ENCODE measurements at places on chromosomes 1 and 21. TPM values are rescaled to one million over a fixed set of nuclear protein-coding genes. Genes with fewer than 3 reads are reported as not detected.

Gene GBP4
- 3.0 TPM for polyA plus RNA-seq

GRCh38 chr1:229305392-229305791 lies 34.5 kb downstream of the RAB4A start:
- DNase-seq = no peak

DNA sequence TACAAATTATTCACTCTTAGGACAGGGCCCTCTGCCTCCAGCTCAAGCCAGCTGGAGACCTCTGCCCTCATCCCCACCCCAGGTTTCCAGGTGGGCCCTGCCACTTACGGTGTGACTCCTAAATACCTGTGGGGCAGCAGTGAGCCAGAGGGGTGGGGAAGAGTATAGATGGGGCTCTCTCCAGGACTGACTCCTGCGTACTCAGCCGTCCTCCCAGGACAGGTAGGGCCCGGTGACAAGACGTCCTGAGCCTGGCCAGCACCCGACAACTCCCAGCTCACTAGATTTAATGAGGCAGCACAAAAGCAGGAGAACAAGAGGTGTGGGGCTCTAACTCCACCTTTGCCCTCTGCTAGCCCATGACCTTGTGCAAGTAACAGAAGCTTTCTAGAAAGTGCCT lies 16.8 kb downstream of the GNG12 start:
- DNase-seq = no peak

GRCh38 chr1:232978815-232979214 lies 28.4 kb downstream of the NTPCR start:
- no peak for DNase-seq

Gene LCE2C
- not detected for polyA plus RNA-seq

Gene ELAPOR1
- not detected for polyA plus RNA-seq

DNA sequence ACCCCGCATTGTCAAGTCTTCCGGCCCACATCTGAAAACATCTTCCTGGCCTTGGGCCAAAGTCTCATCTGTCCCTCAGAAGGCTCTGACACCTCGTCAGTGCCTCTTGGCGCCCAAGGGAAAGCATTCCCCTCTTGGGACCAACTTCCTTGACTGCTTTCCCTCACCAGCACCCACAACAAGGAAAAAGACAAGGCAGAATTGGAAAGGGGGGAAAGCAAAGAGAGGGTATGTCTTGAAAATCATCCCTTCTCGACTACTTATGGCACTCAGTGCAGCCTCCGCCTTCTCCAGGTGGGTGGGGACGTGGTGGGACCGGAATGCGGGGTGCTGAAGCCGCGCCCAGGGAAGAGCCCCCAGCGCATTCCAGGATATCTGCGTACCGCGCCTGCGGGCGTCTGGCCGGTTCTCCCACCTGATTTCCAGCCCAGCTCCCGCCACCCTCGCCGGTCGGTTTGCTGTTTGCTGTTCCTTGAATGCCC lies 554 bp upstream of the SLC39A1 start:
- peak; percentile 55 for DNase-seq

DNA sequence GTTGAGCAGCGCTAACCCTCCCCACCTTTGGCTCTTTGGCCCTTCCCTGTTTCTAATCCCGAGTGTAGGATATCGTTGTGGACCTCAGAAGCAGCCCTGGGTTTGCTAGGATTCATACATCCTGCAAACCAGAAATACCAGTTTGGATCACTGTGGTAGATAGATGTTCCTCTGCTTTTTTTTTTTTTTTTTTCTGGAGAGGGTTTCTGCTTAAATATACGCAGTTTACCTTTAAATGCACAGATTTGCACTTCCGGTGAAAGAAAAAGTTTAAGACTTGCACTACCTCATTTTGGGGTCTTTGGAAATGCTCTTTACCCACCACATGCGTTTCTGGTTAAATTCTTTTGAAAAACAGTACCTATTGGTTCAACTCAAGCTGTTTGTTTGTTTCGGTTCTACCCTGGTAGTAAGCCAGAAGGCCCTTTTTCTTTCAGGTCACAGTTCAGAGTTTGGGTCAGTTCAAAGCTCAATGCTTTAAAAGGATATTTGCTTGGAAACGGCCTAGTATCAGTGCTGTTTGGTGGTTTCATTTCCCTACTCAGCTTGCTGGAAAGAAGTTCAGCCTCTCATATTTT lies 908 bp downstream of the DDI2 start:
- no peak for DNase-seq

Gene FAM3B
- 0.18 TPM for polyA plus RNA-seq

Gene LAD1
- polyA plus RNA-seq = 0.23 TPM

DNA sequence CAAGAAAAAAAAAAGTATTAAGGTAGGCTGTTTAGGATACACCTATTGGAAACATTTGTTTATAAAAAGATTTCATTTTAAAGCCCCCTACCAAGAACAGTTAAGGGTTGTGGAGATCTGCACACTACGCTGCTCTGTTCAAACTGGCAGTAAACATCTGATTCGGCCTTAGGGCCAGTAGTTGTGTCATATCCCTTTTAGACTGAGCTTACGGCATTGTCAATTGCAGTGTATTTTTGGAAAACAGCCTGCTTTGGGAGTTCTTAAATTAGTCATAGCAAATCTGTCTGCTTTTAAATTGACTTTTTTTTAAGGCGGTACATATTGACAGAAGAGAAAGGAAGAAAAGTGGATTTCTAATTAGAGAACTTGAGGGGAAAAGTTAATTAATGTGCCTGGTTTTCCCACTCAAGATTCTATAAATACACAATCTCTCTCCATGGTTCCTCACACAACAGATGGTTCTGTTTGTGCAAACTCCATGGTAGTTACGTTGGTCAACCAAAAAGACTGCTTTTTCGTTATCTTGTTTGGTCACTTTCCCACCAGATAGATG lies 1.7 kb upstream of the ELK4 start:
- DNase-seq = no peak

DNA sequence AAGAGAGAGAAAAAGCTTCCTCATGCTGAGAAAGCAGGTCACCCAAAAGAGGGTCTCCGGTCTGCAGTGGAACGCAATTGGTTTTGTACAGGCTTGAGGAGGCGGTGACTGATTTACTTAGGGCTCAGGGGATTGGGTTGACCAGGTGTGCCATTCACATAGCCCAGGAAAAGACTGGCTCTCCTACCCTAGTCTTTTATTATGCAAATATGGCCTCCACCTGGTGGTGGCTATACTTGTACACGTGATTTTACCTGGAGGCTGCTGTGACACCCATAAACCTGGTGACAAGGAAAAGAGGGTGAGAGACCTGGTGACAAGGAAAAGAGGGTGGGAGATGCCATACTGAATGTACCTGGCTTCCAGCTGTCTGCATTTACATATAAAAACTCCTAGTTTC lies 49.9 kb downstream of the DNTTIP2 start:
- DNase-seq = no peak

GRCh38 chr1:8239306-8240023 lies 78.4 kb upstream of the SLC45A1 start:
- no peak for DNase-seq

Gene IER5
- 47.5 TPM for polyA plus RNA-seq

DNA sequence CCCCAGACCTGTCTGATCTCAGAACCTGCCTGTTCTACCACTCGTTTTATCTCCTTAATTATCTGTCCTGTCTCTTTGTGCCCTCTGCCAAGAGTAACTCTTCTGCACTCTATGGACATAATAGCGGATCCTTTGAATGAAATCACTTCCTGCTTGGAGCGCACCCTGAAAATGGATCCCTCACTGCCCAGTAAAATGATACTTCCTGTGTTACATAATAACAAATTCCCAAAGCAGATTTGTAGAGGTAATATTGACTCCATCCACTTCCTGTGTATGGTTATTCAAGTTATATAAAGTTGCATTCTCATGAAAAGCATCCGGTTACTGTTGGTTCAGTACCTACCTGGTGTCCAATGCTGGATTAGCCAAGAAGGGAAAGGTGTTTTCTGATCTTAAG lies 246.0 kb downstream of the TRABD2B start:
- DNase-seq = no peak

- DNase-seq = no peak
Observed at GRCh38 chr1:150309758-150310508, 11.4 kb upstream of the PRPF3 start.

GRCh38 chr1:17648457-17649145 lies 106.5 kb upstream of the ACTL8 start:
- no peak for DNase-seq

Gene NBPF6
- polyA plus RNA-seq = not detected

Gene SPTA1
- 0.05 TPM for polyA plus RNA-seq

GRCh38 chr1:96363826-96364225 lies 357.8 kb upstream of the PTBP2 start:
- no peak for DNase-seq

DNA sequence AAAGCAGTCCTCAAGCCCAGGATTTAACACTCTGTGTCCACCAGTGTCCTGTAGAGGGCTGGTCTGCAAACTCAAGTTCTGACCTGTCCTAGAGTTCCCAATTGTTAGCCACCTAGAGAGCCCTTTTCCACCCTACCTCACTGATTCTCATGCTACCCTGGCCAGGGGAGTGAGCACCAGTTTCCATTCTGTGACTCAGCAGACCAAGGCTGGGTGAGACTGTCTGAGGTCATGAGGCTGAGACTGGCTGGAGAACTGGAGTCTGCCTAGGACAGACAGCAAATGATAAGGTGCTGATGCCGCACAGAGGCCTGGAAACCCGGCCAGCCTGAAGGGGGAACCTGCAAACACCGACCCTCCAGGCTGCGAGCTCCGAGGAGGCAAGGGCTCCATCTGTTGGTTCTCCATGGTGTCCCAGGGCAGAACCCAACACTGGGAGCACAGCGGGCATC lies 13.7 kb downstream of the GLIS1 start:
- no peak for DNase-seq

DNA sequence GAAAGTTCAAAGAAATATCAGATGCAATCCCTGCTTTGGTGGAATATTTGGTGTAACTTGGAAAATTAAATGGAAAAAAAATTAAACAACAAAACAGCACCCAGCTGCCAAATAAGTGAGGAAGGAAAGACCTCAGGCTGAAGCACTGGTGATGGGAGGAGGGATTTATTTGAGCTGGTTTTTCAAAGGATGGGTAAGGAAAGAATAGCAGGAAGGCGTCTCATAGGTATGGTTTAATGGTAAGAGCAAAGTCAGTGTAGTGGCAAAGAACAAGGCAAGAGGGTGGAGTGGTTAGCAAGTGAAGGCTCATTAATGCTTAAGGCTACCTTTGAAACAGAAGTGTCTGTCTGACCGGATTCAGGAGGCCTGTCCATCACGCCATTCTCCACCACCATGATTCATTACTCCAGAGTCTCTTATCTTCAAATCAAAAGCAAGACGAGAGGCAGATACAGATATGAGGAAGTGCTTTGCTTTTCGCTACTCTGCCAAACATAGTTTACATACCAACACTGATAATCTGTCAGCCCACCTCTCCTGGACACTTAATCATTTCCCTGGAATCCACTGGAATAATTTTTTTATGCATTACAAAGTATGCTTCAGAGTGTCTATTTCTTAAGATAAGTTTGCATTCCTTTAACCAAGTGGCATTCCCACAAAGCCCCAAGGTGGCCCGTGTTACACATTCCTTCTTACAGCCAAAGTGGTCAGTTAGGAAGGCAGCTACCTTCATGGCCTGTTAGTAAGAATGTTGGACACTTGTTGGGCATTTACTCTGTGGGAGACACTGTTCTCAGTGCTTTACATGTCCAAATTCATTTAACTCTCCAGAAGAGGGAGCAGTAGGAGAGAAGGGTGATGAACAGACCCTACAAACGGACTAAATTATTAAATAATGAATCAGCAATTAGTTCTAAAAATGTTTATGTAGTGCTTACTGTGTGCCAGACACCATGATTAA lies 146.6 kb downstream of the ROR1 start:
- DNase-seq = no peak

Gene HAO2
- not detected for polyA plus RNA-seq

DNA sequence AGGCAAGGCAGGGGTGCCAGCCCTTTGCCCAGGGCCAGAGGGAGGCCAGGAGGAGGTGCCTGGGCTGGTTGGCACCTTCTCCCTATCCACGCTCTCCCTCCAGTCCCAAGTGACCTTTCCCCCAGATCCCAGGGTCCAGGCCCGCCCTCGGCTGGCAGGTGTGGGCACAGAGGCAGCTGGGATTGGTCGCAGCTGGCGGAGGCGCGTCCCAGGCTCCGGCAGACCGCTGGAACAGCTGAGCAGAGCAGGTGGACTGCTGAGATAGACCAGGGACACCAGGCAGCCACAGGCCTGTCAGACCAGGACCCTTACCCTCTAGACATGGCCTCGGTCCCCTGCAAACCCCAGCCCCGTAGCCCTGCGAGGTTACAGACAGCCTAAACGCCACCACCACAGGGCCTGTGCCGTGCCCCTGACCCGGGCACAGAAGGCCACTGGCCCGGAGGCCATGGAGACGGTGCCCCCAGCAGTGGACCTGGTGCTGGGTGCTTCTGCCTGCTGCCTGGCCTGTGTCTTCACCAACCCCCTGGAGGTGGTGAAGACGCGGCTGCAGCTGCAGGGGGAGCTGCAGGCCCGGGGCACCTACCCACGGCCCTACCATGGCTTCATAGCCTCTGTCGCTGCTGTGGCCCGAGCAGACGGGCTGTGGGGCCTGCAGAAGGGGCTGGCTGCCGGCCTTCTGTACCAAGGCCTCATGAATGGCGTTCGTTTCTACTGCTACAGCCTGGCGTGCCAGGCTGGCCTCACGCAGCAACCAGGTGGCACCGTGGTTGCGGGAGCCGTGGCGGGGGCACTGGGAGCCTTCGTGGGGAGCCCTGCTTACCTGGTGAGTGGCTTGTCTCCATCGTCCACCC lies at the start of gene SLC25A34:
Gene SLC25A34 (plus strand): TSS at position 221 of the 854 bp plus-strand sequence. CDS start 228 bp downstream, at position 449.
- peak; percentile 86 for DNase-seq

- DNase-seq = no peak
Observed at GRCh38 chr1:203176273-203177035, 828 bp upstream of the MYBPH start.

Gene SGIP1
- polyA plus RNA-seq = 1.5 TPM

GRCh38 chr1:53130878-53131589 lies 11.4 kb downstream of the SLC1A7 start:
- DNase-seq = no peak

Gene HSD3B2
- not detected for polyA plus RNA-seq

DNA sequence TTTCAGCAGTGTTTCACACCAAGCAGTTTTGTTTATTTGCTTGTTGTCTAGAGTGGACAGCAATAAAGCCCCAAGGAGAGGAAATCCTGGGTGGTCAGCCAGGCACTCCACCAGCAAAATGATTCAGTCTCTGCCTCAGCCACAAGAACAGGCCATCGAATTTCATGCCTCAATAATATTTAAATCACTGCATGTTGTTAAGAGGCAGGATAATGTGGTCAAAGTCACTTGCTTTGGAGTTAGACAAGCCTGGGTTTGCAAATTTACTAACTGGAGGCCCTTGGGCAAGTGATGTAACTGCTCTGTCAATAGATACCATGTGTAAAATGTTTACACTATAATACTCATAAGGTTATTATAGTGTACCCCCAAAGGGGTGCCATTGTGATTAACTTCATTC lies 349.6 kb downstream of the LMO4 start:
- no peak for DNase-seq

Gene BMP8A
- not detected for polyA plus RNA-seq

GRCh38 chr1:160981584-160982411 lies 27.2 kb upstream of the ITLN2 start:
- no peak for DNase-seq

- DNase-seq = no peak
Observed at GRCh38 chr1:152143150-152143887, 15.7 kb downstream of the RPTN start.

- DNase-seq = no peak
Observed at GRCh38 chr1:154837034-154837671, 32.9 kb downstream of the KCNN3 start.

GRCh38 chr1:37680933-37681332 lies 11.4 kb upstream of the CDCA8 start:
- DNase-seq = no peak
